Upper lobe of right lung (tissue), 1 donor: ENCODE measurements at places on chromosomes 11 and 22. TPM values are rescaled to one million over a fixed set of nuclear protein-coding genes. Genes with fewer than 3 reads are reported as not detected.

OR51E2 gene
- total RNA-seq = not detected

PIK3IP1 gene
- 56.4 TPM for total RNA-seq

DDX25 gene
- 0.46 TPM for total RNA-seq

ASPHD2 gene
- 1.2 TPM for total RNA-seq

TMEM132A gene
- total RNA-seq = 18.4 TPM

BTG4 gene
- not detected for total RNA-seq

CNGA4 gene
- total RNA-seq = not detected

TRIM48 gene
- total RNA-seq = not detected

DNA sequence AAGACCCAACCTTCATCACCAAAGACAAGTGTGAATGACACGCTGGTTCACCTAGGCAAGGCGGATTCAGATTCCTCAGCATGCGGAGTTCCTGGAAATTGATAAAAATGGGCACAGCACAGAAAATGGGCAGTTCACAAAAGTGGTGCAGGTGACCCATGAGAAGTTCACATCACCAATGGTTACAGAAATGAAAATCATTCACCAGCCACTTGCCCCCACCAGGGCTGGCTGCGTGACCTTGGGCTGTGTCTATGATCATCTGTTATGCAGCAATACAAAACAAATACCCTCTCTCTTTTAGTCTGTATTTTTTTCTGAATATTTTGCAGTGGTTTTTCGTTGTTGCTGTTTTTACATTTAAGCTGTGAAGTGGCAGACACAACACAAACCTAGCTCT, 415.9 kb downstream of the TBC1D22A start:
- DNase-seq = peak; percentile 26

GRCh38 chr11:24556693-24557092, 59.8 kb downstream of the LUZP2 start:
- DNase-seq = no peak

DNA sequence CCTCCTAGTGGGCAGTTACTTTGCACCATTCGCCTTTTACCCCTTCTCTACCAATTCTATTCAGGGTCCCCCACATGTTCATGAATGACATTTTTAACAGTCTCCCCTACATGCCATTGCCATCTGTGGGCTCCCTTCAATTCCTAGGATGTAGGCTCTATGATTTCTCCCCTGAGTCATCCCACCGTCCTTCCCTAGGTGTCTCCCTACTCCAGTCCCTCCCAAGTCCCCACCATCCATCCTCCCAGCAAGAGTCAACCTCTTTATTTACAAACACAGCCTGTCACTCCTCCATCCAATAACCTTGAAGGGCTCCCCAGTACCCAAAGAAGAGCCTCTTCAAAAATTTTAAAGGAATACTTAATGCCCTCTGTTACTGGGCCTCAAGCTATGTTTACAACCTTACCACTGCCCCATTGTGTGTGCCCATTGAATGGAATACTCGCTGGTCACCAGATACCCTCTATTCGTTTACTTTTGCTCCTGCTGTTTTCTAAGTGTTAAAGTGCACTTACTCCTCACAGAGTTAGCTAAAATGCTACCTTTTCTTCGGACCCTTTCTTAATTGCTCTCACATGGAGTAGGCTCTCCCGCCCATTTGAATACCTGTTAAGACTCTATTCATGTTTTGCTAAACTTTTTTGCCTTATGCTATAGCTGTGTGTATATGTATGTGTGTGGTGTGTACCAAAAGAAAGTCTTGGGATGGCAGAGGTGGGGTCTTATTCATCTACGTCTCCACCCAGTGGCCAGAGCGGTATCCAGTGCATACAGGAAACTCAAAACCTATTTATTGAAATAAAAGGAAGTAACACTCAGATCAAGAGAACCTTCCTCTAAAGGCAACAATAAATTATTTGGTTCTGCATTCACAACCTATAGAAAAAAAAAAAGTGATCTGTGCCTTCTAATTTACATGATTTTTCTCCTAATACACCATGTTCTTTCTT, 235.8 kb upstream of the CCDC90B start:
- no peak for DNase-seq

- DNase-seq = peak; percentile 81
Measured at GRCh38 chr11:67054836-67055523, 1.7 kb upstream of the RHOD start.

GRCh38 chr11:48087974-48088681, 107.8 kb downstream of the PTPRJ start:
- DNase-seq = no peak

- no peak for DNase-seq
Measured at GRCh38 chr11:121553389-121553788, 100.6 kb upstream of the SORL1-AS1 start.

GRCh38 chr22:48654492-48654891, 1173.2 kb downstream of the BRD1 start:
- no peak for DNase-seq

DNA sequence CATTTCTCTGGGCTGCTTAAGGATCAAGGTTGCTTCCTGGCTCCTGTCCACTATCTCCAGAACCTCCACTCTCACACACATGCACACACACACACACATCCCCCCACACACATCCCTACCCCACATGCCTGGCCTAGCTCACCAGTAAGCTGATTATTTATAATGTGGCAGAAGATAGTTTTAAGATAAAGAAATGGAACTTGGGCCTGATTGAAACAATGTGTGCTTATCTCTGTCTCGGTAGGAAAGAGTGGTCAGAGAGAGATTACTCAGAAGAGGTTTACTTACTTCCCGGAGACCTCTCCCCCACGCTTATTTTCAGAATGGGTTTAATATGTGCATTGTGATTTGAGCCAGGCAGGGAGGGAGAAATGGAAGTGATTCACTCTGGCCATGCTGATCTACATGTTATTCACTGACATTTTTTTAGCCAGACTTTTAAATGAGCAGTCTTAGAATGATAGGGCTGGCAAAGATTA, 422.4 kb downstream of the TENM4 start:
- DNase-seq = no peak

- DNase-seq = no peak
Measured at GRCh38 chr11:76263657-76264056, 57.4 kb upstream of the WNT11 start.

DNA sequence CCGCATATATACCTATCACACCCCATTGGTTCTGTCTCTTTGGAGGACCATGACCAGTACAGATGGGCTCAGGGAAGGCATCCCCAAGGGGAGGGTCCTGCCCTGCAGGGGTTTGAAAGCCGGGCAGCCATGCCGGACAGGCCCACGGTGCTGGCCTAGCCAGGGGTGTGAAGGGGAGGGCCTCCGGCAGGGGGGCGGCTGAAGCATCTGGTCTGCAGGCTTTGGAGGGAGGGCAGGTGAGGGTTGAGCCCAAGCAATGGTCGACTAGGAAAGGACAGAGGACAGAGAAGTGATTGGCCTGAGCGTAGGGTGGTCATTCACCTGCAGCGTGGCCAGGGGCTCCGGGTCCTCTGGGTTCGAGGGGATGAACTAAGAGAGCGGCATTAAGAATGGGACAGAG, 11.2 kb upstream of the CTSD start:
- no peak for DNase-seq

GRCh38 chr22:37303821-37304274, 21.5 kb downstream of the CYTH4 start:
- DNase-seq = peak; percentile 83

GRCh38 chr11:68912254-68912653, 8.6 kb downstream of the IGHMBP2 start:
- DNase-seq = no peak

GRCh38 chr22:20156611-20157429, 6.0 kb upstream of the CCDC188 start:
- peak; percentile 89 for DNase-seq

- DNase-seq = no peak
Measured at GRCh38 chr11:19429108-19429760, 188.5 kb upstream of the E2F8 start.

- DNase-seq = peak; percentile 57
Measured at GRCh38 chr11:66694056-66694410, 16.3 kb upstream of the RBM4B start.
